NCI-H526 (cell line): ENCODE measurements at places on chromosomes 6 and 20.

DNA sequence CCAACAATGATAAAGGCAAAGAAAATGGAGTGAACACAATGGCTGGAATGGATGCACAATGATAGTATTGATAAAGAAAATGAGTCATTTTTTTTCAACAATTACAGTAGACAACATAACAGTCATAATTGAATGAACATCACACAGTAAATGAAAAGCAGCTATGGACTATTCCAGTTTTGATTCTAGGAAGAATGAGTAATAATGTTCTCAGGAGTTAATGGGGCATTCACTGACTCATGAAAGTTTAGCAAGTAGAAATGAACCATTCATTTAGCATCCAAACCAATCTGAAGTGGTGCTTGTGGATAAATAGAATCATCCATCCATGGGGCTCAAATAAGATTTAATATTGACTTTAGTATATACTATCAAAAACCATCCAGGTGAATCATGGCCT lies 1029.5 kb upstream of the GJE1 start:
- no peak for DNase-seq

- DNase-seq: peak; percentile 54
Measured at GRCh38 chr20:62808211-62808865, 3.7 kb downstream of the OGFR start.

GRCh38 chr20:21191839-21192238 lies 66.0 kb downstream of the KIZ start:
- no peak for DNase-seq

- peak; percentile 50 for DNase-seq
Measured at GRCh38 chr6:35024551-35025054, 116.5 kb downstream of the TCP11 start.

GRCh38 chr6:104486035-104486434 lies 373.7 kb downstream of the HACE1 start:
- no peak for DNase-seq

GRCh38 chr6:16600701-16601100 lies 160.6 kb downstream of the ATXN1 start:
- no peak for DNase-seq

GRCh38 chr20:9498322-9498721 lies 16.1 kb upstream of the LAMP5 start:
- no peak for DNase-seq

- DNase-seq: no peak
Measured at GRCh38 chr6:158595223-158595622, 35.3 kb downstream of the TMEM181 start.

- DNase-seq: no peak
Measured at GRCh38 chr6:163720005-163720404, 305.5 kb downstream of the QKI start.

DNA sequence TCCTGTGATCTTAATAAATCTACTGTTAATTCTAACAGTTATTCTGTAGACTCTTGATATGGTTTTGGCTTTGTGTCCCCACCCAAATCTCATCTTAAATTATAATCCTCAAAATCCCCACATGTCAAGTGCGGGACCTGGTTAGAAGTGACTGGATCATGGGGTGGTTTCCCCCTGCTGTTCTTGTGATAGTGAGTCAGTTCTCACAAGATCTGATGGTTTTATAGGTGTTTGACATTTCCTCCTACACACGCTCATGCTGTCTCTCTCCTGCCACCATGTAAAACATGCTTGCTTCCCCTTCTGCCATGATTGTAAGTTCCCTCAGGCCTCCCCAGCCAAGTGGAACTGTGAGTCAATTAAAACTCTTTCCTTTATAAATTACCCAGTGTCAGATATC lies 10.5 kb upstream of the EPB41L2 start:
- no peak for DNase-seq

- no peak for DNase-seq
Measured at GRCh38 chr20:54231036-54231435, 23.1 kb downstream of the PFDN4 start.

DNA sequence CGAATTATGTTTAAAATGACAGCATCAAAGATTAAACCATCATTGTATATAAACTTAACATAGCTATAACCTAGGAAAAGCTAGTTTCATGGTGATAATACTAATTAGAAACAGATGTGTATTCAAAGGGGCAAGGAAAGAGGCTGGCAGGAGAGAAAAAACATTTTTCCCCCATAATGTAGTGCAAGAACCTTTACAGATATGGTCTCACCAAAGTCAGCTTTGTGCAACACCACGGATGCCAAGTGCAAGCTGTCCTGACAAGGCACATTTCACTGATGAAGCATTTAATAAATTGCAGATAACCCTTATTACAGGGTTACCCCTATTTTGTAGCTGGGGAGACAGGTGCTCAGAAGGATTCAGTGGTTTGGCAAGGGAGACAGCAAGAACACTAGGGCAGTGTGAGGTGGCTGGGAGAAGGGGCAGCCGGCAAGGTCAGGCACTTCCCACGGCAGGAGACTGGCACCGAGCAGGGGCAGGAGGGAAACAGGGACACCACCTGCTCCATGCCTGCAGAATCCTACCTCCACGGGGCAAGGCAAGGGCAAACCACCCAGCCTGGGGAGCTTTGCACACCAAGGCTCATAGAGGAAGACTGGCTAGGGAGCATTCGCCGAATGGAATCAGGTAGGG lies 6.5 kb downstream of the RPS6KA2 start:
- DNase-seq: no peak

DNA sequence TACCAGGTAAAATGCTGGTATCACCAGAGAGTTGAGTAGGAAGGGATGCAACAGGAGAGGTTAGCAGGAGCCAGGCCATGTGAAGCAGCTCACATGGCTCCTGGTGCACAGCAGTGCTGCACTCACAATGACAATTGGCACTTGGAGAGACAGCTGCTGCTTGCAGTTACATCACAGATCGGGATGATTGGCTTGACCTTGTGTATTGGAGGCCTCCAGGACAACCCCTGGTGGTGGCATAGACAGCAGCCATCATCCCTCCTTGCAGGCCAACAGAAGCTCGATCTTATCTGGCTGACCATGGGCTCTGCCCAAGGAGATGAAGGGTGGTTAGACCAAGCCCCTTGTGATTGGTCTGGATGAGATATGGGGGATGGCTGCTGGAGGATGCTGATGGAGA lies 73.0 kb downstream of the EYA2 start:
- no peak for DNase-seq

GRCh38 chr20:57198132-57199072 lies 68.0 kb downstream of the BMP7 start:
- DNase-seq: no peak

- DNase-seq: no peak
Measured at GRCh38 chr6:157157258-157157657, 166.1 kb downstream of the TMEM242 start.

DNA sequence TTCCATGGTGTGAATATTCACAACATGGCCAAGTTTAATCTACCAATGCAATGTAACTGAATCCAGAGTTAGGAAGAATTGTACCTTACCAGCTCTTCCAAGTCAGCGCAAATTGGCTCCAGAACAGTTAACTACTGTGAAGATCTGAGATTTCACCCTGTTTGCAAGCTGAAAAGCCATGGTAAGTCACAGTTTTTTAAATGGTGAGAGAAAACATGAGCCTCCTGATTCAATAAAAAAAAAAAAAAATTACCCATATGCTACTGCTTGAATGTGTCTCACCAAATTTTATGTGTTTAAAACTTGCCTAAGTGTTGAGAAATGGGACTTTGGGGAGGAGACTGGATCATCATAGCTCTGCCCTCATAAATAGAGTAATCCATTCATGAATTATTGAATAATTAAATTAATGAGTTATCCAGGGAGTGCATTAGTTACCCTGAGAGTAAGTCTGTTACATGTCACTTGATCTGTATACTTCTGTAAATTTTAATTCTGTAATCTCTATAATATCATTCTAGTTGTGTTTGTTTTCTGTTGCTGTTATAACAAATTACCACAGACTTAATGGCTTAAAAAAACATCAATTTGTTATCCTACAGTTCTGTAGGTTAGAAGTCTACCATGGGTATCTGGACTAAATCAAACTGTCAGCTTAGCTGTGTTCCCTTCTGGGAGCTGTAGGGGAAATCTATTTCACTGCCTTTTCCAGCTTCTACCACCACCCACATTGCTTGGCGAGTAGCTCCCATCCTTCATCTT lies 1355.9 kb downstream of the GRIK2 start:
- DNase-seq: no peak

- no peak for DNase-seq
Measured at GRCh38 chr20:31537890-31538289, 23.6 kb downstream of the HM13 start.

- peak; percentile 97 for DNase-seq
Measured at GRCh38 chr6:99568103-99568933, at the start of gene CCNC. TSS of gene CCNC (minus strand) at chr6:99568660. CDS start at chr6:99568527, 133 bp downstream.

- no peak for DNase-seq
Measured at GRCh38 chr6:140285471-140285870, 911.0 kb upstream of the CITED2 start.

- DNase-seq: no peak
Measured at GRCh38 chr6:20620043-20620442, 85.8 kb downstream of the CDKAL1 start.

GRCh38 chr6:130115036-130115435 lies 96.7 kb downstream of the L3MBTL3 start:
- DNase-seq: no peak

DNA sequence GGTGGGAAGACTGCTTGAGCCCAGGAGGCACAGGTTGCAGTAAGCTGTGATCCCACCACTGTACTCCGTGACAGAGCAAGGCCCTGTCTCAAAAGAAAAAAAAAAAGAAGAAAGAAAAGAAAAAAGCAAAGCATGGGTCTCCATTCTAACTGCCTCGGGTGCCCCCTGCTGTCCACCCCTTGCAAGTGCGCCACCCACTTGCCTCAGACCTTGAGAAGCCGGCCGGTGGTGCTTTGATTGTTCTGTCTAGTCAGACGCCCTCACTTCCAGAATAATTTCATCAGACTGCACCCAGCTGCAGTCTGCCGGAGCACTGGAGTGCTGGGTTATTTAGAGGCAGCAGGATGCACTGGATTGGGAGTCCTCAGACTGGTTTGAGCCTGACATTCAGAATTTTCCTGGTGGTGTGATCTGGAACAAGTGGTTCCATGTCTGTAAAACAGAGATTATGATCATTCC lies 17.6 kb upstream of the TM9SF4 start:
- peak; percentile 96 for DNase-seq

- no peak for DNase-seq
Measured at GRCh38 chr6:142223938-142224337, 76.9 kb downstream of the VTA1 start.

GRCh38 chr6:170523256-170524171 lies 29.6 kb downstream of the PSMB1 start:
- DNase-seq: no peak

- no peak for DNase-seq
Measured at GRCh38 chr6:149403534-149403933, 3.5 kb downstream of the SUMO4 start.
